ENCODE measurements at places on chromosomes 1 and 21.

DNA sequence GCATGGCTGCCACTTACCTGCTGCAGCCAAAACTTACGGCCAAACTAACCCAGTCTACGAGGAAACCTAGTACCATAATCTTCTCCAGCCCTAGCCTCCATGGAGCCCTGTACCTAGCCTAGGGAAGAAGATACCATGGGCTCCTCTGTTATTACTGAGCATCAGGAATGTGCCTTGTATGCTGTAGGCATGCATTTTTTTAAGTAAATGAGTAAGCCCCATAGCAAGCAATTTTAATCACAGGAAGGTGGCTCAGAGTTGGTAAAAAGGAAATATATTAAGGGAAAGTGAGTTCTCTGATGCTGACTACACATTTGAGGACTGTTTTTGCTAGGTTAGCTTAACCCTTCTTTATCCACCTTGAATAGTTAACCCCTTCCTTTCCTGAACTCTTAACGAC, 21.2 kb downstream of the NFASC start:
- DNase-seq, result no peak

DNA sequence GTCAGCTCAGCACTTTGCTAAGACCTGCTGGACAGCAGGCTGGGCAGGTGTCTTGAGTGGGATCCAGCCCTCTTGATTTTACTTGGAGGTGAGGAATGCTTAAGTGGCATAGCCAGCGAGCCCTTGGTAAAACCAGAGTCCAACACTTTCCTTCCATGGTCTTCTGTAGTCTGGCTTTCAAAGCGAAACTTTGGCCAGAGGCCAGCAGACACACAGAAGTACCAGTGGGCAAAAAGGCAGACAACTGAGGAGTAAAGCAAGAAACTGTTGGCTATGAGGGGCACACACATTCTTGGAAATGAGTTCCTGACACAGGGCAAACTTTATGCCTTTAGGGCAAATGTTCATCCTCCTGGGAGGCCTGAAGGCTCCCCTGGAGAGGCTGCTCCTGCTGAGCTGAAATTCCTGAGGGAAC, 281.0 kb upstream of the POU3F1 start:
- no peak for DNase-seq

GRCh38 chr21:24509131-24509530, 1098.2 kb downstream of the MRPL39 start:
- no peak for DNase-seq

GRCh38 chr1:167022384-167022783, 33.3 kb downstream of the MAEL start:
- no peak for DNase-seq

- DNase-seq, result no peak
These were observed 1857.4 kb downstream of the NCAM2 start for GRCh38 chr21:22855581-22855980.

DNA sequence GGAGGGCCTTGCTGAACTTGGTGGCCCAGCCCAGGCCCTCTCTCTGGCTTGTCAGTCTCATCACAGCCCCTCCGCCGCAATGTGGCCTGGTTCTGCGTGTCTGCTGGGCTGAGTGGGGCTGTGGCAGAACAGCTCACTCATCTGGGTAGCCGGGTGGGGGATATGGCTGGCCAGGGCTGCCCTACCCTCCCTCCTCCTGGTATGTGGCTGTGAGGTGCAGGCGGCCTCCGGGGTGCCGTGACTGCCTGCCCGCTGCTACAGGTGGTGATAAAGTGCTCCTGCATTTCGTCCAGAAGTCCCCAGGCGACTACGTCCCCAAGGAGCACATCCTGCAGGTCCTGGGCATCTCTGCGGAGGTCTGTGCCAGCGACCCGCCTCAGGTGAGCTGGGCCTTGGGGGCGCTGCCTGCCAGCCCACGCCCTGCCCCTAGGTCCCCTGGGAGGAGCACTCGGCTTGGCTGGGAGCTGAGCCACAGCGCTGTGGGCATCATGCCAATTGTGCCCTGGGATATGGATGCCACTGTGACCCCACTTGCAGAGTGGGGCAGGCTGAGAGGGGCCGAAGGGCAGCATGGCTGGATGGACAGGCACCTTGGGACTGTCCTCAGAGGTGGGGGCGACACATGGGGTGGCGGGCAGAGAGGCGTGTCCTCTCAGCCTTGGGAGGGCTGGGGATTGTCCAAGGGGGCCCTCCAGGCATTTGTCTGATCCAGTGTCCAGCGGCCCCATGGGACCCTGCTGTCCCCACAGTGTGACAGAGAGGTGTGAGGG, 2.3 kb downstream of the PRXL2B start:
- DNase-seq, result no peak

- DNase-seq, result no peak
These were observed 50.2 kb upstream of the DNAH14 start for GRCh38 chr1:224879162-224879803.

- DNase-seq, result no peak
These were observed 437.2 kb upstream of the DAB1 start for GRCh38 chr1:57860931-57861565.

GRCh38 chr1:240691909-240692705, 80.2 kb upstream of the GREM2 start:
- DNase-seq, result no peak

GRCh38 chr1:167033646-167034045, 44.6 kb downstream of the MAEL start:
- DNase-seq, result no peak

DNA sequence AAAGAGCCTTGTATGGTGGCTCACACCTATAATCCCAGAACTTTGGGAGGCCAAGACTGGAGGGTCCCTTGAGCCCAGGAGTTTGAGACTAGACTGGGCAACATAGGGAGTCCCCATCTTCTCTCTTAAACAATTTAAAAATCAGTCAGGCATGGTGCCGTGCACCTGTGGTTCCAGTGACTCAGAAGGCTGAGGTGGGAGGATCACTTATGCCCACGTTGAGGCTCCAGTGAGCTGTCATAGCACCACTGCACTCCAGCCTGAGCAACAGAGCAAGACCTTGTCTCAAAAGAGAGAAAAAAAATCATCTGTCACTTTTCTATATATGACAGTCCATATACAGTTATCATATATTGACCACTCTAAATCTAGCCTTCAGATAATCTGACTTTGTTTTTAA, 658.3 kb downstream of the LTN1 start:
- DNase-seq, result no peak

DNA sequence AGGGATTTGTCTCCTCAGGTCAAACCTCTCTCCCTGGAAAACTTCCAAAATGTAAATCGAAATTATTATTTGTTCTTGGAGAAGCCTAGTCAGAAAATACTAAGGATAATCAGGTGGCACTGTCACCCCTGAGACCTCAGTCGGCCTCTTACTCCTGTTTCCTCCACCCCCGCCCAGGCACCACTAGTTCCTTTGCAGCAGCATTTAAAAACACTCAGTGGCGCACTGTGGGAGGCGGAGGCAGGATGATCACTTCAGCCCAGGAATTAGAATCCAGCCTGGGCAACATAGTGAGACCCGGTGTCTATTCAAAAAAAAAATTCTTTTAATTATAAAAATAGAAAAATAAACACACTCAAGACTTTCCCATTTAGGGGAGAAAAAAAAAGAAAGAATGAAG, 18.0 kb upstream of the IFNAR2 start:
- no peak for DNase-seq
